Urinary bladder (tissue), 4 donors: ENCODE measurements at places on chromosomes 1 and 21. TPM values are rescaled to one million over a fixed set of nuclear protein-coding genes. Genes with fewer than 3 reads are reported as not detected.

Gene DENND2D
- polyA plus RNA-seq: 14.4 TPM

GRCh38 chr1:8094481-8095241, 68.6 kb upstream of the ERRFI1 start:
- no peak for DNase-seq

DNA sequence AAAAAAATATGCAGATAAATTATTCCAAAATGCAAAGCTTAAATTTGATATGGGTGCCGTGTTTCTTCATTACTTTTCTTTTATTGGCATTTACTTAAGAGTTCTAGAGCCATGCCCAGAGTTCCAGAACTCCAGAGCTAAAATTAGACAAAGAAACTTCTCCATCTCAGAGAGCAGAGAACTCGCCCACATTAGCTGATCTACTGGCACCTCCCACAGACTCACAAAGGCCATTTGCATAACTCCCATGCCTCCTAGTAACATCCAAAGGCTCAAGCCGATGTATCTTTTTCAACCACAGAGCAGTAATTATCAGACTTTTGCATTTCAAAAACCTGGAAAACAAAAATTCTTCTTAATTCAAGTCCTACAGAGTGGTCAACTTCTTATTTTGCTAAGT, 323.8 kb upstream of the ST6GALNAC5 start:
- no peak for DNase-seq

DNA sequence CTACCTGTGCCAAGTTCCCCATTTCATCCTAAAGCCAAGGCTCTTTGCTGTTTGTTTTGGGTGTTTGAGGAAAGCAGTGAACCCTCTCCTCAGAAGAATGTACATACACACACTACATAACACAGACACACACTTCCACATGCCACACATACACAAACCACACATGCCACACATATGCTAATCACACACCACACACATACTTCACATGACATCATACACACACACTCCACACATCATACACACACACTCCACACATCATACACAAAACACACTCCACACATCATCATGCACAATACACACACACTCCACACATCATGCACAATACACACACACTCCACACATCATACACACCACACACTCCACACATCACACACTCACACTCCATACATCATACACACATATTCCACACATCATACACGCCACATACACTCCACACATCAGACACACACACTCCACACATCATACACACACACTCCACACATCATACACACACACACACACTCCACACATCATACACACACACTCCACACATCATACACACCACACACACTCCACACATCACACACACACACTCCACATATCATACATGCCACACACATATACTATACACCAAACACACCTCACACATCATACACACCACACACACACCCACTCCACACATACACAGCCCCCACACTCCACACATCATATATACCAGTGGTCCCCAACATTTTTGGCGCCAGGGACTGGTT, 22.7 kb upstream of the ZNF436 start:
- no peak for DNase-seq

GRCh38 chr1:234989479-234990327, 138.9 kb downstream of the TOMM20 start:
- DNase-seq: no peak

Gene SEC22B
- polyA plus RNA-seq: 18.8 TPM

- no peak for DNase-seq
These were observed 18.0 kb downstream of the CSF1 start for GRCh38 chr1:109928591-109929111.

- no peak for DNase-seq
These were observed 95.1 kb downstream of the RHOU start for GRCh38 chr1:228830185-228830953.

DNA sequence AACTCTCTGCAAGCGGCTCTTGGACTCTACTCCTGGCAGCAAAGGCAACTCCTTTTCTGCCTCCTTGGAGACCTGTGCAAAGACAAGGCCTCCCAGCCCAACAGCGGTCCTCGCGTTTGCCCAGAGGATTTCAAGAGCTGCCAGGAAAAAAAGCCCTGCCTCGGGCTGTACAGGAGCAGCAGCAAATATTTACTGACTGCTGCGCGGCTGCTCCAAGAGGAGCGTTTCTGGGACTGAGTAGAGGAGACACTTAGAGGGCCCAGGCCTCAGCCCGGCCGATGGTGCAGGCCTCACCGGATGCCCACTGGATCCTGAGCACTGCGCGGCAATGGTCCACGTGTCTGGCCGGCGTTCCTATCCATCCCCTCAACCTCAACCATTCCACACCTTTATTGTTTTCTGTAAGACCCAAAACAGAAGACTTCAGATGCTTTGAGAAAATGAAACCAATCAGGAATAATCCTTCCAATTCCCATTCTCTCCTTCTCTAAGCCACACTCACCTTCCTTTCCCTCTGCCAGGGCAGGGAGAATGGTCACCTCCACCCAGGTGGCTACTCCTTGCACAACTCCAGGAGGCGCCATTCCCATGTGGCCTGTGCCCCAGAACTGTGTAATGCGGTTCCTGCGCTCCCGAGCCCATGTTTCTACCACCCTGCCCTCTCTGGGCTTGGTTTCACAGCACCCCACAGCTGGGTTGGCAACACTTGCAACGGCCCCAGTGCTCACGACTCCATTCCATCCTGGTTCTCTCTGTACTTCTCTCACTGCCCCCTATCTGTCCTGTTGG, 215.8 kb downstream of the TRABD2B start:
- DNase-seq: no peak

DNA sequence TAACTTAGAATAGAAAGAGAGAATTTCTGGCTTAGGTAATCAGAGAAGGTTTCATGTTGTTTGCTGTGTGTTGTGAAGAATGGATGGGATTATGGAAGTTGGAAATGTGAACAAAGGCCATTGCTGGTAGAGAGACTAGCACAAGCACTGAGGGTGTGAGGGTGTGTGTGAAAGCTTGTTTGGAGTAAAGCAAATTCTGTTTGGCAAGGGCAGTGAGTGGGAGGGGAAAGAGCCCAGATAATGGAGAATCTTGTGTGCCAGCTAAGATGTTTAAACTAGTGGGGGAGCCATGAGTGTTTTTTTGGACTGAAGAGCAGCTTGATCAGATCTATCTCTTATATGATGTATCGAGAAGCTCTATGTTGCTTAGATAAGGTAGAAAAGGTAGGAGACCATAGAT, 107.1 kb downstream of the DISP1 start:
- no peak for DNase-seq

Gene TRABD2B
- 6.1 TPM for polyA plus RNA-seq

DNA sequence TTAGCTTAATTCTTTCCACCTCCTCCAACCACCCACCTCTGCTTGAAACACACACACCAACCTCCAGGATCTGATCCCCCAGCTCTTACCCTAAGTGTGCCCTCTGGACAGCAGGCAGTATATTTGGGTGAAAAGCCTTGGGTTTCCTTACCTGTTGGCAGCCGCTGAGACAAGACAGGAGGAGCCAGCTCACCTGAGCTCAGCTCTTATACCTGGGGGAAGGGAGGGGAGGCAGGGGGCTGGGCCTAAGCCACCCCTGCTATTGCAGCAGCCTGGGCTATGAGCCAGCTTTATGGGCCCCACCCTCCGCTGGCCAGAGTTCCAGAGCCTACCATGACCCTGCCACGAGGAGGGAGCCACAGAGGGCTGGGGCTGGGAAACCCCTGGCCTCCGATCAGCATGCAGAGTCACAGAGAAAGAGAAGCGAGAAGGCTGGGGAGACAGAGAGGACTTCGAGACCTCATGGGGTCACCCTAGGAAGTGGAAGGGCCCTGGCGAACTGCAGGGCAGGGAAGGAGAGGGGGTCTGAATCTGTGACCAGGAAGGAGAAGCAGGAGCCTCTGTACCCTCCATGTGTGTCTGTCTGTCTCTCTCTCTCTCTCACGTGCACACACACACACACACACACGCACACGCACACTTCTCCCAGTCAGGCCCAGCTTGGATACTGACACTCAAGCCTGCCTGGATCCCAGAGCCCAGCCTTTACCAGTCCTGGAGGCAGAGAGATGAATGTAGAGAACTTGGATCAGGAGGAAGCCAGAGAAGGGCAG, at the start of gene S100A14:
TSS of gene S100A14 (minus strand) at position 182 of the 773 bp plus-strand sequence. CDS start 467 bp downstream, outside the sequence.
- DNase-seq: no peak

DNA sequence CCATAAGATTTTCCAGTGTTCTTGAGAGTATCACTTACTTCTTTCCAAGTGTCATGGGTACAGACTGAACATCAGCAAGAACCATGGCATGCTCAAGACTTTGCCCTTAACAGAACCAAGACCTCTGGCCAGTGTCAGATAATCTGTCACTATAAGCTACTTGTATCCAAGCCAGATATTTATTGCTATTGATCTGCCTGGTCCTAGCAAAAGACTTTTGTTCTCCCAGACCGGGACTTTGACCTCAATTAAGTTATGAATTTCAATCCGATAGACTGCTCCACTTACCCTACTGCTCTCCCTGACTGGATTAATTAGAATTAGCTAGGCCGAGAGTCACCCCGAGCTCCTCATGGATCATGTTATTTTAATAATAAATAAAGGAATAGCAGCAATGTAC, 129.6 kb downstream of the ACBD6 start:
- DNase-seq: no peak

Gene IBA57
- 6.6 TPM for polyA plus RNA-seq

DNA sequence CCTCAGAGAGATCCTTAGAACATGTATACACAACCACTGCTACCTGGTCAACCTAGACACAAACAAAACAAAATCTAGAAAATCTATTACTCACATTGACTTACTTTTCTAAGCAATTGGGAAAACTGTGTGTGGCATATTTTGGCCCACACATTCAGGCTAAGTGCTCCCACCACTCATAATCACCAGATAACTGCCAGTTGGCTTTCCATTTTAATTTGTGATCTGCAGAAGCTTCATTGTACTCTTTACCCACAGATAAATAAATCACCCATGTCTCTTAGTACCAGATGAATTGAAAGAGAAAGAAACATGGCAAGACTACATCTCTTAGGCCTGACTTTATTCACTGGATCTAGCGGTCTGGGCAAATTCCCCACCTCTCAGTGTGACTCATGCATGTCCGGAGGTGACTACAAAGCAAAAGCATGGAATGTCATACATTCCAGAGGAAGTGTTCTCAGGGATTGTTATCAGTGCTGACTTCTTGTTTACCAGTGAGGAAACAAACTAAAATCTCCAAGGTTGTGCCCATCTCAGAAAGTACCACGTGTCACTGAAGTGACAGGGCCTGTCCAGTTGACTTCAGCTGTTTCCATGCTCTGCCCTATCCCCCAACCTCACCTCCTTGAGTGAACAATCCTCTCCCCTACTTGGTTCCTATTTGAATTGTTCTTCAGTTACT, 52.4 kb upstream of the BCL10 start:
- no peak for DNase-seq

DNA sequence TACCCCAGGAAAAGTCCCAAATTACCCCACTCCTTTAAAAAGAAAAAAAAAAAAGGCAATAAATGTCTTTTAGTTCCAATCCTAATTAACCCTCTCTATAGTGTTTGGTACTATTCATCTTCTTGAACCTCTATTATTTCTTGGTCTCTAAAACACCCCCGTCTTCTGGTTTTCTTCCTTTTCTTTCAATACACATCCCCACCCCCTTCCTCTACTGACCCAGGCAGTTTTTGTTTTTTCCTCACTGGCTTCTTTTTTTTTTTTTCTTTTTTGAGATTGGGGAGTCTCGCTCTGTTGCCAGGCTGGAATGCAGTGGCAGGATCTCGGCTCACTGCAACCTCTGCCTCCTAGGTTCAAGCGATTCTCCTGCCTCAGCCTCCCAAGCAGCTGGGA, 26.1 kb downstream of the EGLN1 start:
- DNase-seq: no peak

Gene AADACL3
- polyA plus RNA-seq: not detected

- DNase-seq: no peak
These were observed 3.1 kb downstream of the PRXL2B start for GRCh38 chr1:2589431-2590232.

- no peak for DNase-seq
These were observed 28.8 kb upstream of the SPATA6 start for GRCh38 chr1:48500541-48501450.

DNA sequence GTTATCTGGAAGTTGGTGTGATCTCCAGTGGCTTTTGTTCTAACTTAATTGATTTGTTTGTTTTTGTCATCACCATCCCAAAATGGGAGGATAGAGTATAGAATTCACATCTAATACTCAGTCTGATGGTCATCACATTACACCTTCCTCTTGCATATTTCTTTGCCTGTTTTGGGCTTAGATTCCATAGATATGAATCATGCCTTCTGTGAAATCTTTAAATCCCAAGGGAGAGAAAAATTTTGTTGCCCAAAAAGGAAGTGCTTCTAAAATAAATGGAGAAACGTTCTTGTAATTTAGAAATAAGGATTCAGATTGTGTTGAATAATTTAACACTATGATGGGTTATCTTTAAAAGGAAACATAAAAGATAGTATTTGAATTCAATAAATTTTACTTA, 446.0 kb upstream of the LRRC7 start:
- no peak for DNase-seq

DNA sequence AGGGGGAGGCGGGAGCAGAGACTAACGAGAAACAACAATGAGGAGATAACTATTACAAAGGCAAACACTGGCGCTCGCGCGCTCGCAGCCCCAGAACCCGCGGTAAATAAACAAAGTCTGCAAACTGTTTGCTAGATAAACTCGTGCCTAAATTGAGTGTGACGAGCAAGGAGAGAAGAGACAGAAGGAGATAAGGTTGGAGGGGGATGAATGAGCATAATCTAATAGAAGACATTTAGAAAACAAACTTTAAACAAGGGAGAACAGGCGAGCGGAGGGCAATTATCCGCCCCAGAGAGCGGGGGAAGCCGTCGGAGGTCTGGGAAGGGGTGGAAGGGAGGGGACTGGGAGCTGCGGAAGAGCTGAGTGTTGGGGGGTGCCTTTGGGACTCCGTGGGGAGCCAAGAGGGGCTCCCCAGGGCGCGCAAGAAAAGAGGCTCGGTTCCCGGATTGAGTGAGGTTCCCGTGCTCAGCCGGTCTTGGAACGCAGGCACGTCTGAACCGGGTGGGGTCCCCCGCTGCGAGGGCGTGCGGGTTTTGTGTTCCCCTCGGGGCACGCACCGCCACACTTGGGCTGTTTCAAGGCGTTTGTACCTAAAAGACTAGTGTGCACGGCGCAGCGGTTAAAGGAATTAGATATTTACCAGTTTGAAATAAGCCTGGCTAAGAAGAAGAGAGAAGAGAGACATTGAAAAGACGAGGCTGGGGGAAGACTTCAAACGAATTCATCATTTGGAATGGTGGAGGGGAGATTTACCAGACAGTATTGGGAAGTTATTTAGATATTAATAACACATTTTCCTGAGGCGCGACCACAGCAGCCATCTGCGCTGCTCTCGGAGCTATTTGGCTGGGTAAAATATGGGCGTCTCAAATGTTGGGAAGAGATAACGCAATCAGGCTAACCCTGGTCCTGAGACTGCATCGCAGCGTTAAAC, 10.6 kb downstream of the PAX7 start:
- no peak for DNase-seq

Gene WNT9A
- polyA plus RNA-seq: 9.4 TPM

Gene FCAMR
- not detected for polyA plus RNA-seq
